ENCODE measurements at places on chromosomes 2 and 18.

- DNase-seq = no peak
These were observed 54.3 kb downstream of the MSH2 start for GRCh38 chr2:47457268-47457667.

GRCh38 chr2:133841900-133842299, 273.6 kb upstream of the NCKAP5 start:
- DNase-seq = no peak

DNA sequence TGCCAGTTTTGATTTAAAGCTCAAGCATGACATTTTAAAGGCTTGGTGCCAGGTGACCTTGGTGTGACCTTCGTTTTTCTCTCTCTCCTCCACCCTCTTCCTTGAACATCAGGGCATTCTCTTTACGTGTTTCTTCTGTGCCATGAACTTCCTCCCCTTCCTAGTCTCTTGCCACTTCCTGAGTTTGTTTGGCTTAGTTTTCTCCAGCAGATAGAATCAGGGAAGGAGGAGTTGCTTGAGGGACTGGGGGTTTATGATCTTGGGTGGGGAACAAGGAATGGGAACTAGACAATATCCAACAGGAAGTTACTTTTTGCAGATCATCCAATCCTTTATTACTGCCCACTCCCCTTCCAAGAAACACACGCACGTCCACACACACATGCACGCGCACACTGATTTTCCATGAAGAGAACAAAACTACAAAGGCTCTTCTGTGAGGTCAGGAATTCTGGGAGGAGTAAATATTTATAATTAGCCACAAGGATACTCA, 210.6 kb upstream of the EPAS1 start:
- DNase-seq = no peak

DNA sequence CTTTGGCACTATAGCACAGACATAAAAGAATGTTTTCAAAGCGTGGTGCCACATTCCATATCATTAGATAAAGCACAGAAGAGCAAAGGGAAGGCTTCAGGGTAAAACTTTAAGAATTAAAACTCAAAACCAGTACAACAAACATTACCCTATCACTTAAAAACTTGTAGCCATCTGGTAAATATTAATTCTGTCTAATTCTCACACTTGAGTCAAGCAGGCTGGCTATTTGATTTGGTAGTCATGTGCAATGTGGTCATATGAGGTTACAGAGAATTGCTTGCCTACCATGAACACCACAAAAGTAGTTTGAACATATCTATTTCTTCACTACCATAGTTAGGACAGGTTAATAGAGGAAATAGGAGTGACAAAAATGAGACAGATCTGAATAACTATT, 244.9 kb downstream of the IRS1 start:
- DNase-seq = no peak

GRCh38 chr2:181771356-181771755, 91.0 kb upstream of the NEUROD1 start:
- no peak for DNase-seq

DNA sequence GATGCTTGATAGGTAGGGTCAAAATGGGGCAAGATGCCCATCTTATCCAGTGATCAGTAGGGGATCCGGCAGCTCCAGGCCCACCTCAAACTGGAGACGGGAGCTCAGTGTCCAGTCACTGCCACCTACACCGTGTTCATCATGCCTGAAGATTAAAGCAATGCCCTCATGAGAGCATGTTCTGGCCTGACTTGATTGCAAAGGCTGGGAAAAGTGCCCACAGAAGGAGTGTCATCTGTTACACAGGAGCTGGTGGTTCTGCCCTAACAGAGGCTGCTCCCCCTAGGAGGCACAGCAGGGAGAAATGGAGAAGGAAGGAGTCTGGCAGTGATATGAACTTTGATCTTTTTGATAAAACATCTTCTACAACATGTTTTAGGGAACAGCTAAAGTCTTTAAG, 92.3 kb downstream of the CCBE1 start:
- DNase-seq = no peak

DNA sequence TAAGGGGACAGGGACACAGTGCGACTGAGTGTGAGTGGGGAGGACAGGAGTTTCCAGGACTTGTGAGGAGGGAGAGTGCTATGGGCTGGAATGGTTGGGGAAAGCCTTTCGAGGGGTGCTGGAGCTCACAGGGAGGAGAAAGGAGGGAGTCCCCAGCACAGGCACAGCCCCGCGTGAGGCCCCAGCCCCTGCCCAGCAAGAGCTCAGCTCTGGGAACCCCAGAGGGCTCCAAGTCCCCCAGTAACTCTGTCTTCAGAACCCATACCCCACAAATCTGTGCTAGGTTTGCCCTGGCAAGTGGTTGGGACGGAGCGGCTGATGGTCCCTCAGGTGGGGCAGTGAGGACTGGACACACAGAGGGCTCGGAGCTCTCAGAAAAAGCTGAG, 75.4 kb downstream of the SFXN5 start:
- DNase-seq = no peak

GRCh38 chr2:169798397-169798717, 314 bp upstream of the SSB start:
- no peak for DNase-seq

DNA sequence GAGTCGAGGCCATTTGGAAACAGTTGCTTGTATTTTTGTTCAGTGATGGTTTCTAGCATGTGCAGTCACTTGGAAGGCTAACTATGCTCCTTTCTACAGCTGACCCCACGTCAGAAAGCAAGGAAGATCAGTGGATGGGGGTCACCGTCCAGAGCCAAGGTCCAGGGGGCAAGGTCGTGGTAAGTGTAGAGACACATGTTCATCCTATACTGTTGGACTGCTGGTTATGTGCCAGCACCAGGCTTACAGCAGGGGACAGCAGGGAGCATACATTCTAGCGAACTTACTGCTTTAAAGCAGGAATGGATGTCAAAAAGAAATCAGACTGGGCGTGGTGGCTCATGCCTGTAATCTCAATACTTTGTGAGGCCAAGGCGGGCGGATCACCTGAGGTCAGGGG, 40.0 kb downstream of the ITGA6 start:
- DNase-seq = no peak

- DNase-seq = no peak
These were observed 51.8 kb downstream of the ATIC start for GRCh38 chr2:215363461-215364156.

DNA sequence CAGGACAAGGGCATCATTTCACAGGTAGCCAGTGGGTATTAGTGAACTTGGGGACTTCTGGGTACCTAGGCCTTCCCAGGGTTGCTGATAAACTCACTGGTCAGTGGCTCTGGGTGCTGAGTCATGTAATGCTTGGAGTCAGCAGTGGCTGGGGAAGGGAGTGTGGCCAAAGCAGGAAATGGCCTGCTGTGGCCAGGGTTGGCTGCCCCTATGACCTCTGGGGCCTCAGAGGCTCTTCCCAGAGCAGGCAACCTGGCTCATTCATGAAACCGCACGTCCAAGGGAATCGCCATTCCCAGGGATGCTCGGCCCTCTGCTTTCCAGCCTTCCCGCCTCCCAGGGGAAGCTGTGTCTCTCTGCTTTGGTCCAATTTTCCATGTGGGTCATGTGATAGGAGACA, 294.9 kb downstream of the DYSF start:
- DNase-seq = no peak

- DNase-seq = no peak
These were observed 60.7 kb downstream of the WDR7 start for GRCh38 chr18:56711708-56712445.
